MCF 10A (cell line): ENCODE measurements at places on chromosomes 6 and 20. TPM values are rescaled to one million over a fixed set of nuclear protein-coding genes. Genes with fewer than 3 reads are reported as not detected.

- DNase-seq: no peak
These were observed 66.5 kb downstream of the ESF1 start for GRCh38 chr20:13718171-13718570.

DNA sequence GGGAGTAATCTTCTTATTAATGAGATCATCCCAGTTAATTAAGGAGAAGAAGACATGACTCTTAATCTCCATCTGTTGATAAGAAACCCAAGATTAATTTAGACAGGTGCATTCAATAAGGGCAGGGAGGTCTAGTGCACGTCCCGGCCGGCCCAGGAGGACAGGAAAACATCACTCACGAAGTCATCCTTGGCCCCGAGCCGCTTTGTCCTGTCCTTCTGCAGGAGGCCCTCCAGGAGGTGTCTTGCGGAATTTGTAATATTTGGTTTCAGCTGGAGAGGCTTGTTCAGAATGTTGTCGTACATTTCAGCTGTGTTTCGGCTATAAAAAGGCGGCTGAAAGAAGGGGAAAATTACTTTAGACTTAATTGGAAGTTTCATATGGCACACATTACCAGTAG lies 118.4 kb upstream of the SLC2A12 start:
- no peak for DNase-seq

Gene SCAF8
- 41.0 and 49.2 TPM in 2 replicates for total RNA-seq

- no peak for DNase-seq
These were observed 155.2 kb upstream of the RIN2 start for GRCh38 chr20:19602675-19603375.

Gene EPHA7
- total RNA-seq: not detected in 2 replicates

Gene VAPB
- 60.4 and 61.2 TPM in 2 replicates for total RNA-seq

Gene BMP7
- not detected in 2 replicates for total RNA-seq

Gene RAET1G
- 8.3 and 9.9 TPM in 2 replicates for total RNA-seq

DNA sequence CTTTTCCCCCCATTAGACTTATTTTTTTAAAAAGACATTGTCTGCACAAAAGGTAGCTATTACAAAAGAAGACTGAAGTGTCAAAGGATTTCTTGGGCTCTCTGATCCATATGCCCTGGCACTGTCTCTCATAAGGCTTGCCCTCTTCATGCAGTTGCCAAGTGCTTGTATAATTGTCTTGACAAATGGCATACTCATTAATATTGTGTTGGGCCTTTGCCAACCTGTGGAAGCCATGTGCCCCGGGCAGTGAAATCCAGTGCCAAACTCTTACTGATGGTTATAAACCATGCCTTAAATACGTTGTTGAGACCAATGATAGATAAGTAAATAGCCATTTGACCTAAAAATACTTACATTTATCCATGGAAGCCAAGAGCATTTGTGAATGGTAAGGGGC lies 98.1 kb downstream of the FARS2 start:
- peak; percentile 34 for DNase-seq

Gene SNX14
- 71.3 and 71.6 TPM in 2 replicates for total RNA-seq

DNA sequence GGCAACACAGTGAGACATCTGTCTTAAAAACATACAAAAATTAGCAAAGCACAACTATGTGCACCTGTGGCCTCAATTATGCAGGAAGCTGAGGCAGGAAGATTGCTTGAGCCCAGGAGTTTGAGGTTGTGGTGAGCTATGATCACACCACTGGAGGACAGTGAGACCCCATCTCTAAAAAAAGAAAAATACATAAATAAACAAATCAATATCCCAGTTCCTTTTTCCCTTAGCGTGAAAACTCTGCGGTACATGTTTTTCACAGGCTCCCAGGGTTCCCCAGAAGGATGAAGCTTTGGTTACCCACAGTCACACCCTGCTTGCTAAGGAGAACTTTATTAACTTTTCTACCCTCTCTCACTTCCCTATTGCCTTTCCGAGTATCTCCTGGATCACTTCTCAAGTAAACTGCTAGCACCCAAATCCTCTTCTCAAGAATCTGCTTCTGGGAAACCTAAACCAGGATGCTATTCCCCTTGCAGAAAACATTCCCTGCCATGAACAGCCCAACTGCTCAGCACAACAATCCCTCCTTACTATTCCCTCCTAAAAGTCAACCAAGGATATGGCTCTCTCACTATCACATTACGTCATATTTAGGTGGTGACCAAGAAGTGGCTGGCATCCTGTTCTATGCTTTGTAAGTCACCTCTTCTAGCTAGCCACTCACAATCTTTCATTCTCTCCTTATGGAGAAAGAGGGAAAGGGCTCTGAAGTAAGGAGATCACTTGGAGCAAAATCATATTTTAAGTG lies 122.4 kb downstream of the IPCEF1 start:
- no peak for DNase-seq

- no peak for DNase-seq
These were observed 308.3 kb upstream of the FOXQ1 start for GRCh38 chr6:1003394-1004160.

- no peak for DNase-seq
These were observed 34.7 kb upstream of the IRF4 start for GRCh38 chr6:356828-357251.

Gene NKX2-2
- not detected in 2 replicates for total RNA-seq

DNA sequence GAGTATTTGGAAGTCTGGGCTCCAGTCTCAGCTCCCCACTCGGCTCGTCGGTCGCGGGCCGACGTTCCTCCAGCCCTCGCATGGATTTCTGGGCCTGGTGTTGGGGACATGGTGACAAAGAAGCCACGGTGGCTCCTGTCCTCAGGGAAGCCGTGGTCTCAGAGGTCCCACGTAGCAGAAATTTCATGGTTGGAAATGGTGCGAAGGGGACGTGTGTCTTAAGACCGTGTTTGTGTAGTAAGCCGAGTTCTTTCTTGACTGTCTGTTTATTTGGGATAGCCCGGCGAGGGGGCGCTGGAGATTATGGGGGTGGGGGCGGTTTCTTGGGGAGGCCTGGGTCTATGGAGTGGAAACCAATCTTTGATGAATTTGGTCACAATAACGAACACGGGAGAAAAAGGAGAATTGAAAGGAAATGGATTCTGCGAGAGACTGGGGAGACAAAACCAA lies 23.5 kb upstream of the MAP3K7 start:
- no peak for DNase-seq

GRCh38 chr6:99563056-99563723 lies 5.3 kb downstream of the CCNC start:
- no peak for DNase-seq

Gene TRIM40
- not detected in 2 replicates for total RNA-seq

Gene SLC35B3
- total RNA-seq: 22.0 and 27.4 TPM in 2 replicates

- no peak for DNase-seq
These were observed 34.2 kb downstream of the MYLIP start for GRCh38 chr6:16163066-16163465.

DNA sequence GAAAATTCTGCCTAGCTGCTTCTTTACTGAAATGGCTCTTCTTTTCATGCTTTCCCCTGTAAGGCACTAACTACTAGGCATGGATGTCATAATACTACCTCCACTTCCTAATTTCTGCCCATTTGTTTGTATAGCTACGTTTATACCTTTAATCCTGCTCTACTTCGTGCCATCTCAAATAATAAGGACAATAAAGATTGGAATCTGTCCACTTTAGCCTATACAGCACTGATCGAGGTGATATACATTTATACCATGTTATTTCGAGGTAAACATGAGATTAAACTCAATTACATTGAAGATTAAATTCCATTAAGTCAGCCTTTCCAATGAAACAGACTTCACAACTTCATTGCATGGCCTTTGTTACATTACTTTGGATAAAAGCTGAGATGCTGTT lies 390.6 kb upstream of the MARCKS start:
- no peak for DNase-seq

Gene OR2H2
- not detected in 2 replicates for total RNA-seq

DNA sequence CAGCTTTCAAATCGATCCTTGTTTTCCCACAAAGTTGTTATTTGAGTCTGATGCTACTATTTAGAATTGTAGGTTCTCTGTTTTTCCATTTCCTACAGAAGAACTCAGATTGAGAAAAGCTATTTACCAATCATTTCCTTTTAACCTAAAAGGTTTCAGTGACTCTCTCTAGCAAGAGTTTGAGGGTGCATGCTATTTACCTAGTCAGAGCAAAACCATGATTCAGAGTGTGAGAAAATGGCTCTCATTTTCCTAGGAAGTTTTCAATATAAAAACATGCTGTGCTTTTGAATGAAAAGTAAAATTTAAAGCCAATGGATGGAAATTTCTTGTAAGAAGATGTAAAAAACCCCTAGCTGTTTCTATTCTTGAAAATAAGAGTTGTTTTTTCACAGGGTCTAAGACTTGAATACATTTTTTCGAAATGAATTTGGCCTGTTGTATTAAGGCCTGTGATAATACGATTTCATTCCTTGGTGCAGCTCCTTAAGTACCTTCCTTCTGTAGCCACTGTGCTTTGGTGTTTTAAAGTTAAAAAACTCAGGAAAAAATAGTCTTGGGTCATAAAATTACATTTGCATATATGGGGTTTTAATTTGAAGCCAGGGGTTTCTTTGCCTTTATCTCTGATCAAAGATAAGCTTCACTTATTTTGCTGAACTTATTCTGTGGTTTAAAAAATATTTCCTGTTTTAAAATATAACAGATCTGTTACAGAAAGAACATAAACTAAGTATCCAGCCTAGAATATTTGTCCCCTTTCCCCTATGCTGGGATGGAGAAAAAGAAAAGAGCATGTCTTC lies 18.0 kb upstream of the RSPH3 start:
- DNase-seq: no peak

Gene FOXP4
- total RNA-seq: 16.5 and 18.4 TPM in 2 replicates

GRCh38 chr6:146590492-146590891 lies 8.3 kb upstream of the ADGB start:
- DNase-seq: no peak

Gene PAK5
- not detected in 2 replicates for total RNA-seq

Gene PDE10A
- total RNA-seq: 0.88 and 1.8 TPM in 2 replicates

DNA sequence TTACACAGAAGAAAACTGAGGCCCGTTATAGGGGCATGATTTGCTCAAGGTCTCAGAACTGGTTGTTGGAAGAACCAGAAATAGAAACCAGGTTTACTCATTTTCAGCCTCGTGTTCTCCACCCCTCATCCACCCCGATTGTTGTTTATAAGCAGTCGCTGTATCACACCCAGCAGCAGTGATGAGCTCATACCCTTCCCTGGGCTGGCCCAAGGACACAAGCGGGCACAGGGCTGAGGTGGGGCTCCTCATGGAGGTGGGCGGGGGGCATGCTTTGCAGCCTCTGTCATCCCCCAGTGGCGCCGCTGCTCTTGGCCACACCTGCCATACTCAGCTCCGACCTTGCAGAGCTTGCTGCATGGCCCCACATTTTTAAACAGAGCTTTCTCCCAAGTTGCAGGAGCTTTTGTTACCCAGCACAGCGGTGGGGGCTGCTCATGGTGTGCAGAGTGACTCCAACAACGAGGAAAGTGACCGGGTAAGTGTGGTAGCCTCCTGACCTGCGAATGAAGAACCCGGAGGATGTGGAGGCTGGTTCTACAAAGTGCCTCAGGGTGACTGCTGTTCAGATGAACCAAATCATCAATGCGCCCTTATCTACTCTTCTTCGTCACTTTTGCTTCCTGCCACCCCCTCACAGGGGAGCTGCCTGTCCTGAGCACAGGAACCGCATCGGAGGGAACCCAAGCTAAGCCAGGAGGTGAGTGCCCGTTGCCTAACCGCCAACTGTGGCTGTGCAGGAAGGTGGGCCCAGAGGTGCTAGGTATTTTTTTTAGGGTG lies 43.6 kb upstream of the NKX2-2 start:
- no peak for DNase-seq

DNA sequence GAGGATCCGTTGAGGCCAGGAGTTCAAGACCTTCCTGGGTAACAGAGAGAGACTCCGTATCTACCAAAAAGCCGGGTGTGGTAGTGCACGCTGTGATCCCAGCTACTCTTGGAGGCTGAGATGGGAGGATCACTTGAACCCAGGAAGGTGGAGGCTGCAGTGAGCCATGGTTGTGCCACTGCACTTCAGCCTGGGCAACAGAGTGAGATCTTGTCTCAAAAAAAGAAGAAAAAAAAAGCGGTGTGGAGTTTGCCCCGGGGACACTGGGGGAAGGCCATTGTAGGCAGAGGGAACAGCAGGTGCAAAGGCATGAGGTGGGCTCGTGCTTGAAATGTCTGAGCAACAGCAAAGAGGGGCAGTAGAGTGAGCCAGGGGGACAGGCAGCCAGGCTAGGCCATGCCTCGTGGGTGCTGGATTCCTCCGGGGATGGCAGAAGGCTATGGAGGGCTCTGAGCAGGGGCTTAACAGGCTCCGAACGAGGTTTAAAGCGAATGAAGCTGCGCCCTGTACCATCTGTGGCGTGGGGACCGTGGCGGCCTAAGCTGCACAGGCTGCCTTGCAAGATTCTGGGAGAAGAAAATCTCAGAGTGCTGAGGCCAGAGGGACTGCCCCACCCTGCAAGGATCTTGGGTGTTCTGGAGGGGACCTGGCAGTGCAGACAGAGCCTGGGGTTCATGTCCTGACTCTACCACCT lies 36.9 kb upstream of the NOL4L start:
- no peak for DNase-seq

DNA sequence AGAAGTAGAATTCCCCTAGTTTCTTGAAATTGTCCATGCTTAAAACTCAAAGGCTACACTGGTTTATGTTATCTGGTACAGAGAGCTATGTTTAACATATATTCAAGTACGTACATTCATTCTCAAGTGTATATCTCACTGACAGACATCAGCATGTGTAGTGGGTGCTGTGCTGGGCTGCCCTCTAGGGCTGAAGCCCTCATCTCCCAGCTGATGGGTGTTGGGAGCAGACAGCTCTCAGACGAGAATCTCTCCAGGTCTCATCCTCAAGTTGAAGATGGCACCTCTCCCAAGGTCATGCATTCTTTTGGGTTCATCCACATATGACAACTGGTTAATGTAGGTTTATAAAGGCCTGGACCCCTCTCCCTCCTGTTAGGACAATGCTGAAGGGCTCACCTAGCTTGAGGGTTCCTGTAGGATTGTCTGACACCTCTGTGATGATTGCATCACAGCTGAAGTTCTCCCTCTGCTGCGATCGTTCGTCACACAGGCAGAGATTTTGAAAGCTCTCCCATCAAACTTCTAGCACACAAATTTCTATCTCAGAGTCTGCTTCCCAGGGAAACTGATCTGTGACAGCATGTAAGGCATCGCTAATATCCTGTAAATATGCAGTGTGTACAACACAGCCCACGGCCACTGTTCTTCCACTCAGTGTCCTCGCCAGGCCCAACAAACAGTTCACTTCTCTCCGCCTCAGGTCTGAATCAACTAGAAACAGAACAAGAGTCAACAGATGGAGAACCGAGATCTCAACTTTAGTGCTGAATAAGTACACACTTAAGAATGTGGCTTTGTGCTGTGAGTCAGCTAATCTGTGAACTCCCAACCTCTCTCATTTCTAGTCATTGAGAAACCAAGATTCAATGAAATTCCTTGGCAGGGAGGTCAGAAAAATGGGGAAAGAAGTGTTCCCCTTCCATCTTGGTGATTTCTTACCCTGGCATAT lies 43.2 kb downstream of the PREP start:
- DNase-seq: peak; percentile 88

DNA sequence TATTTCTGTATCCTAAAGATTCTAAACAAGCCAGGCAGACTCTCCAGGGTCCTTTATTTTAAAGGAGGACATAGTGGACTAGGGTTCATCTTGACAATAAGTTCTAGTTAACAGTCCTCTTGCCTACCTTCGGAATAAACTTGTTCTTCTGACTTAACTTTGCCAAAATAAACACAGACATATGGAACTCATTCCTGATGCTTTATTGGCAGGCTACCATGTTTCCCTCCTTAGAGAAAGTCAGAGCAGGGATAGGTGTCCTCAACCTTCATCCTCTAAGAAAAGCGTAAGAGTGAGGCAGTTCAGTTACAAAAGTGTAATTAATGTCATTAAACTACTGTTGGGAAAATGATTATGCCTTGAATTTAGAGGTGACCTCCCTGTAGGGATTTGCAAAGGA lies 46.9 kb upstream of the NRSN1 start:
- DNase-seq: no peak

GRCh38 chr20:37411408-37412219 lies 65.7 kb downstream of the SRC start:
- no peak for DNase-seq

Gene CTSZ
- total RNA-seq: 96.6 and 103 TPM in 2 replicates

Gene B3GAT2
- total RNA-seq: not detected in 2 replicates
